Gastroesophageal sphincter (tissue), 4 donors: ENCODE measurements at places on chromosomes 16 and 17.

DNA sequence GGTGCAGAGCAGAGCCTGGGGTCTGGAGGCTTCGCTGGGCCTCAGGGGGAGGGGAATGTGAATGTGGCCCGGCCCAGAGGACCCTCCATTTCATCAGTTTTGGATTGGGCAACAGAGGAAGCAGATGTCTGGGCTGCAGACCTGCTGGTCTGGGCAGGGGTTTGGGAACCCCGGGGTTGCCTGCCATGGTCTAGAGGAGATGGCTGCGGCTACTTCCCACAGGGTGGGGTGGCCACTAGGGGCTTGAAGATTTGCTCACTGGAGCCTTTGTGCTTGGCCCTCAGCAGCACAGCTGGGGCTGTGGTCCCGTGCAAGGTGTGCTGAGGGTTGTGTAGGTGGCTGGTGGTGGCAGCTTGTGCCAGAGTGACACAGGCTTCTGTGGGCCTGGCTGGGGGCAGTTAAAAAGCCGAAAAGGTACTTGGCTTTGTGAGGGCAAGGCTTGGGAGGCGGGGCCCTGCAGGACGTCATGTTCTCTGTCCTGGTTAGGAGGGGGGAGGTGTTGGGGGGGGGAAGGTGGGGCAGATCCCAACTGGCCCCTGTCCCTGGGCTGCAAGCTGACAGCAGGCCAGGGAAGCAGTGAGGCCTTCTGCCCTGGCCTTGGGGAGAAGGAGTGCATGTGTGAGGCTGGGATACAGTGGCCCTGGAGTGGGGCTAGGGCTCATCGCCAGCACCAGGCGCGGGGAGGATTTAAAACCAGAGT lies 98.0 kb downstream of the KPNA2 start:
- ATAC-seq, result no peak

DNA sequence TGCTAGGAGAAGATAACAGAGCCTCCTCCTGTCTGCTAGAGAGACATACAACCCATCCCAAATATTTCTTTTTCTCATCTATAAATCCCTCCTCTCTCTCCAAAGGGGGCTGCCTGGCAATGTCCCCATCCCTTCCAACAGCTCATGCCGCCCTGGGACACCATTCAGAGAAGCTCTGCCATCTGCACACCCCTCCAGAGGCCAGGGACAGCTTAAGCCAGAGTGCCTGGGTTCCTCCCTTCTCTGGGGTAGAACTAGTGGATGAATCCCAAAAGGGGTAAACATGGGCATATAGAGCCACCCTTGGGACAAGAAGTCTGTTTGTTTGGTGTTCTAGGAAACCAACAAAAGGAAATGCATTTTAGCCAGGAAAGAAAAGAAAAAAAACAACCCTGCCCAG lies 2.6 kb upstream of the LPO start:
- no peak for ATAC-seq

- no peak for ATAC-seq
These were observed 26.1 kb downstream of the CACNA1G start for GRCh38 chr17:50586421-50587247.

- ATAC-seq, result no peak
These were observed 2.8 kb downstream of the OMG start for GRCh38 chr17:31294231-31294630.

- ATAC-seq, result no peak
These were observed 68.9 kb upstream of the NFAT5 start for GRCh38 chr16:69496896-69497295.

GRCh38 chr16:19997734-19998133 lies 76.0 kb downstream of the GPR139 start:
- no peak for ATAC-seq

DNA sequence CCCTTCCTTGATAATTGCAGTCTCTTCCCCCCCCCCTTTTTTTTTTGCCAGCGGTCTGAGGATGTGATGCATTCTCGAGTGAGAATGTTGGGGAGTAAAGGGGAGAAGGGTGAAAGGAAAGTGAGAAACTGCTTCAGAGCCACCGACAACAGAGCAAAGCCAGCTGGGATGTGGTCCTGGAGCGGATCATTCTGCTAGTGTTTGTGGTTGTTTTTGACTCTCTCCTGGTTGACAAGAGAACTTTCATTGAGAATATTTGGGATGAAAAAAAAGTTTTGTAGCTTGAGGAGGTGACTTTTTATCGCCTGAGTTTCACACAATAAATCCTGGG lies 1.3 kb downstream of the NF1 start:
- no peak for ATAC-seq
